Astrocyte of the hippocampus (primary cell): ENCODE measurements at places on chromosomes 13 and 19.

GRCh38 chr19:41377977-41378709, 1.8 kb downstream of the TMEM91 start:
- DNase-seq: no peak

DNA sequence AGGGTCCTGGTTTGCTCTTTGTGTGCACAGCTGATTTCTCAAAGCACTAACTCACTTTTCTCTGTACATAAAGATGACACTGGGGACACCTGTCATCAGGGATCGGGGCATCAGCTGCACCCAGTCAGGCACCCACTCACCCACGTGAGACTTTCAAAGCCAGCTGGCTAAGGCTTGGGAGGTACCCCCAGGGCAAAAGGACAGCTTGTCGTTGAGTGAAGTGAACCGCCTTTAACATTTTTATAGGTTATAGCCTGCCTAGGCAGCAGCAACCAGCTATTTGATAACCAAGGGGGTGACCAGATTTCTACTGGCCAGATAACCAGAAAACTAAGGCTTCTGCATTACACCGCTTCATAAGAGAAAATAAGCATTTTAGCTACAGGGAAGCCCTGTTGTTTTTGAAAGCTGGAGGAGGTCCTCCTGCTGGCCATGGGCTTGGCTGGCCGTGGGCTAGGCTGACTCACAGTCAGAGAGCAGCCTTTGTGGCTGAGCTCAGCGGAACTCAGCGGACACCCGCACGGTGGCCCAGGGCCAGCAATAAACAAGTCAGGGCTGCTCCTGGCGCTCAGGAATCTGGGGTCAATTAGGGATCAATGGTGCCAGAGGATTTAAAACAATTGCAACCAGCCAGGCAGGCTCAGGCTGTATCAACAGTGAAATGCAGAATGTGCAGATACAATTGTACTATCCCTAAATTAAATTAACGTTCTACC, 57.1 kb downstream of the ALOX5AP start:
- peak; percentile 98 for DNase-seq

DNA sequence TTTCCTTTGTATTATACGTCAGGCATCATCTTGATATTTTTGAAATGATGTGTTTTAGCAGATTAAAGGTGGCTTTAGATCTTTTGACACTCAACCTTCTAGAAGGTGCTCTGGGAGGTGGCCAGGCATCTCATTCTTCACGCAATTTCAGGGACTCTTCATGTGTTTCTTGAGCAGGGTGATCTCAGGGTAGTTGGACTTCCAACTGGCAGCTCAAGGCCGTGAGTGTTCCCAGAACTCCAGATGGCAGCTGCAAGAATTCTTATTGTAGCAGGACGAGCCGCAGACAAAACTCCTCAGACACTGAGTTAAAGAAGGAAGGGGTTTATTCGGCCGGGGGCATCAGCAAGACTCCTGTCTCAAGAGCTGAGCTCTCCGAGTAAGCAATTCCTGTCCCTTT, 82.5 kb upstream of the UBAC2 start:
- DNase-seq: no peak

DNA sequence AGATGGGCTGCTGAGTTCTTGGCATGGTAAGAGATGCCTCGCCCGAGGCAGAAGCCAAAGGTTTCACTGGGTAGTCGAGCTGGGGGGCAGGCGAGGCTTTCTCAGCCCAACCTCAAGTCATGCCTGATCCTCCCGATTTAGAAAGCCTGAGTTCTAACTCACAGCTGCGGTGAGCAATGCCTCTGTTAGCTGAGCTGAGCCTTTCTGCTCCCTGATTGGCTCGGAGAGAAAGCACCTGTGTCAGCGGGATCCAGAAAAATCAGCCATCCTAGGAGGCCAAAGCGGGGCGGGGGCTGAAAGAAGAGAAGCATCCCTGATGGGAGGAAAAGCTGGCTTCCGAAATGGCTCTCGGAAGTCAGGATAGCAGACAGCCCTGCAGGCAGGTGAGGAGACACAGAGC, 44.7 kb downstream of the CACNA1A start:
- no peak for DNase-seq

DNA sequence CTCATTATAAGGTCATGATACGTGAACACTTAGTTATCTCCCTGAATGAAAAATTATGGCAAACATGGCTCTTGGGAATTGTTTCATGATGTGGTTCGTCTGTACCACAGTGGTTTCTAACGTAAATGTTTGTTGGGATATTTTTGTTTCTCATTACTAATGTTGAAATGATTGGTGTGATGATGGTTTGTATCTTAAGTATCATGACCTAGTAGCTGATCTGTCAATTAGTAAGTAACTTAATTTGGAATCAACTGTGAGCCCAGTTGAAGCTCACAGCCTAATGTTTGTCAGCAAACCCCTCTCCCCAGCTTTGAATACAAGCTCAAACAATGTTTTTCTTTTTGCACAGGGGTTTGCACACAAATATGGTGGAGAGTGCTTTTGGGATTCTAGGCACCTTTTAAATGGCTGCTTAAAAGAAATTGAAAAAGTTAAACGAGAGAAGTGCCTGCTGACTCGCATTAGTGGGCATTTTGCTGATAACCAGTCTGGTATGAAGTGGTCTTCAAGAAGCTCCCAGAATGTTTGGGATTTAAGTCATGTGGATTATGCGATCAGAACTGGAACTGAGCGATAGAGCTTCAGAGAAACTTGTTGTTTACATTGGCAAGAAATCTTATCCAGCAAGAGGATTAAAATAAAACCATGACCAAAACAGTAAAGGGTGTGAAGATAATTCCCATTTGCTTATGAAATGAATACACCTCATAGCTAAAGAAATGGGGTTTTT, 68.2 kb downstream of the LMO7 start:
- peak; percentile 76 for DNase-seq

DNA sequence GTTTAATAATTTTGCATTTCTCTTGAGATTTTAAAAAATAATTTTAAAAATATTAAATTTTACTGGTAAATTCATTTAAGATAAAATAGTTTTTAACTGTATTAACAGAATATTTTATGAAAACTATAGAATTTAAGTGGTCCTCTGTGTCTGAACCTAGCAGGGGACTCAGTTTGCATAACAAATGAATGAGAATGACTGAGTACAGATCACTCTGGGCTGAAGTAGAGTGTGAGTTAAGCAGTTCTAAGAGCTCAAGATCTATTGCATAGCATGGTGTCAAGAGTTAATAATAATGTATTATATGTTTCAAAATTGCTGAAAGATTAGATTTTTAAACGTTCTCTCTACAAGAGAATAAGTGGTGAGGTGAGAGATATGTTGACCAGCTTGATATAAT, 348.3 kb upstream of the SLITRK1 start:
- DNase-seq: no peak

- peak; percentile 98 for DNase-seq
Observed at GRCh38 chr13:41310963-41311405, at the start of gene NAA16. NAA16 (plus strand) TSS chr13:41311267; CDS start chr13:41311529, 262 bp downstream.

DNA sequence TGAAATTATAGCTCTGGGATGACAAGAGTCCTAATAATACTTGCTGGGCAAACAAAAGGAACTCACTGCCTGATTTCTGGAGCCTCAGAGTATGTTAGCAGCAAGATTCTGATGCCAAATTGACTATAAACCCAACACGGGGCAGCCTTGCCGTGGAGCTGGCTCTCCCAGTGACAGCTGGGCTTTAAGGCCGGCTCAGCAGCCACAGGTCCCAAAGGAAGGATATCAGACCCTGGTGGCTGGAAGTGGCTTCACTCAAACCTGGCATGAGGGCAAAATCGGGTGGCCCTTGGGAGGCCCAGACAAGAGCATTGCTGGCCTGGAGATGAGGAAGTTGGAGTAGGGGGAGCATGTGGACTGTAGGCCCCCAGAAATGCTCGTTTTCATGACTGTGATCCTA, 47.9 kb downstream of the EPS15L1 start:
- no peak for DNase-seq

- no peak for DNase-seq
Observed at GRCh38 chr13:100636441-100636840, 38.2 kb downstream of the TMTC4 start.

DNA sequence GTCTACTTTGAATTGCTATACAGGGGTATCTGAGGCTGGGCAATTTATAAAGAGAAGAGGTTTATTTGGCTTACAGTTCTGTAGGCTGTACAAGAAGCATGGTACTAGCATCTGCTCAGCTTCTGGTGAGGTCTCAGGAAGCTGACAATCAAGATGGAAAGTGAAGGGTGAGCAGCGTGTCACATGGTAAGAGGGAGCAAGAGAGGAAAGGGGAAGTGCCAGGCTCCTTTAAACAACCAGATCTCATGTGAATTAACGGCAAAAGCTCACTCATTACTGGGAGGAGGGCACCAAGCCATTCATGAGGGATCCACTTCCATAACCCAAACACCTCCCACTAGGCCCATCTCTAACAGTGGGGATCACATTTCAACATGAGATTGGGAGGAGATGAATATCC, 222.4 kb downstream of the TDRD3 start:
- no peak for DNase-seq

GRCh38 chr19:4908360-4908759, 941 bp upstream of the UHRF1 start:
- no peak for DNase-seq

GRCh38 chr19:54021363-54021762, 29.9 kb downstream of the CACNG6 start:
- no peak for DNase-seq

- no peak for DNase-seq
Observed at GRCh38 chr13:102617697-102618350, 21.0 kb downstream of the TPP2 start.

DNA sequence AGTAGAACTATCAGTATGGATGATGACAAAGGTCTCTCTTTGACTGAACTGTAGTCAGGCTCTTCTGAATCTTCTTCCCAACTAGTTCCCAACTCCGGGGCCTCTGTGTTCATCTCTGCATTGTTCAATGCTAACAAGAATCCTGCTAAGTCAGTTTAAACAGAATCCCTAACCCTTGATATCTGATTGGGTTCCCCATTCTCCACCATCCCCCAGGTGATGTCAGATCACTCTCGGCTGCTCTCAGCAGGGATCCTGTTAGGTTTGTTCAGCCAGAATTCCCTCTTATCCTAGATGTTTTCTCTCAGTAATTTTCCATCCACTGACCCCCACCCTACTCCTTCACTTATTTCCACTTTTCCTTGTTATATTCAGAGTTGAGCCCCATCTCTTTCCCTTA, 223.6 kb downstream of the RGCC start:
- no peak for DNase-seq

GRCh38 chr13:114260814-114261213, 20.6 kb upstream of the UPF3A start:
- DNase-seq: no peak

DNA sequence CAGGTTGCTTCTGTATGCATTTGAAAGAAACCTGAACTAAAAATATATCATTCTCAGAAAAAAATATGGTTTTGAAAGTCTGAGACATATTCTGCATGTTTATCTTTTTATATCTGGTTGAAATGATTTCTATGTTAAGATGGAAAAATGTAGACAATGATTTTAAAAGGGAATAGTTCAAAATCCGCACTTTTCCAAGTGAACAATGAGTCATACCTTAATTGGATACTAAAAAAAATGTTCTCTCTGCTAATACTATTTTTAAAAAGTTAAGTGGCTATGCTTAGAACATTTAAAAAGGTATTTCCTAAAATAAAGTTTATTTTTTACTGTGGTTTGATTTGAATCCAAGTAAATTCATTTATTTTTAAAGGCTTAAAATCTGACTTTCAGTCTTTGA, 801.4 kb downstream of the SLITRK6 start:
- DNase-seq: no peak

DNA sequence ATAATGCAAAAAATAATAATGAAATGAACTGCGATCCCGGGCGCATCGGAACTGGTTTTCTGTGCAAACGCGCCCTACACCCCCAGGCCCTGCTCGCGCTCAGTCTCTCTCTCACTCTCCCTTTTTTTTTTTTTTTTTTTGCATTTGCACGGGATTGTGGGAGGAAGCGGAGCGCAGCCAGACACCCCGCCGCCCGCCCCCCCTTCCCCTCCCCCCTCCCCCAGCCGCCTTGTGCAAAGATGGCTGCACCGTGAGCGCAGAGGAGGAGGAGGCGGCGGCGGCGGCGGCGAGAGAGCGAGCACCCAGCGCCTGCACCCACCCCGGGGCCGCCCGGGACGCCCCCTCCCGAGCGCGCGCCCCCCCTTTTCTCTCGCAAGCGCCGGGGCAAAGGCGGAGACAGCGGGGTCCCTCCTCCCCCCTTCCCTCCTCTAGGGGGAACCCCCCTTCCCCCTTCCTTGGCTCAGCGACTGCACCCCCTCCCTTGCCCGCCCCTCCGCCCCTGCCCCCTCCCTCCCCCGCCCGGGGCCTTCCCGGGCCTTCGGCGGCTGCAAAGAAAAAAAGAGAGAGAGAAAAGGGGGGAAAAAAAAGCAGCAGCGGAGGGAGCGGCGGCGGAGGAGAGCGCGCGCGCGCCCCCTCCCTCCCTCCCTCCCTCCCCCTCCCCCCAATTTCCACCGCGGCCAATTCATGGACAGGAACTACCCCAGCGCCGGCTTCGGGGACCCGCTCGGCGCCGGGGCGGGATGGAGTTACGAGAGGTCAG, at the start of gene PRR12:
TSS of gene PRR12 (plus strand) at position 212 of the 760 bp plus-strand sequence. CDS start at position 685, 473 bp downstream.
- peak; percentile 79 for DNase-seq

GRCh38 chr13:112194167-112194530, 127.2 kb downstream of the SOX1 start:
- no peak for DNase-seq

- DNase-seq: no peak
Observed at GRCh38 chr13:48631441-48631840, 22.3 kb upstream of the CYSLTR2 start.

GRCh38 chr13:23600534-23600933, 30.3 kb downstream of the TNFRSF19 start:
- no peak for DNase-seq

DNA sequence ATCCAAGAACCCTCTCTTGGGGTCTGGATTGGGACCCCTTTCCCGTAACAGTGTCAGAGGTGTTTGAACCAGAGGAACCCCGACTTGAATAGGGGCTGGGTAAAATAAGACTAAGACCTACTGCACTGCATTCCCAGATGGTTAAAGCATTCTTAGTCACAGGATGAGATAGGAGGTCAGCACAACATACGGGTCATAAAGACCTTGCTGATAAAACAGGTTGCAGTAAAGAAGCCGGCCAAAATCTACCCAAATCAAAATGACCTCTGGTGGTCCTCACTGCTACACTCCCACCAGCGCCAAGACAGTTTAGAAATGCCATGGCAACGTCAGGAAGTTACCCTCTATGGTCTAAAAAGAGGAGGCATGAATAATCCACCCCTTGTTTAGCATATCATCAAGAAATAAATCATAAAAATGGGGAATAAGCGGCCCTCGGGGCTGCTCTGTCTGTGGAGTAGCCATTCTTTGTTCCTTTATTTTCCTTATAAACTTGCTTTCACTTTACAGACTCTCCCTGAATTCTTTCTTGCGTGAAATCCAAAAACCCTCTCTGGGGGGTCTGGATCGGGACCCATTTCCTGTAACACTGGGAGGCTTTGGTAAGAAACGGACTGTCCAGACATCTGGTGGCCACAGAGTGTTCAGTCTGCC, 4.4 kb upstream of the SIN3B start:
- DNase-seq: peak; percentile 26

DNA sequence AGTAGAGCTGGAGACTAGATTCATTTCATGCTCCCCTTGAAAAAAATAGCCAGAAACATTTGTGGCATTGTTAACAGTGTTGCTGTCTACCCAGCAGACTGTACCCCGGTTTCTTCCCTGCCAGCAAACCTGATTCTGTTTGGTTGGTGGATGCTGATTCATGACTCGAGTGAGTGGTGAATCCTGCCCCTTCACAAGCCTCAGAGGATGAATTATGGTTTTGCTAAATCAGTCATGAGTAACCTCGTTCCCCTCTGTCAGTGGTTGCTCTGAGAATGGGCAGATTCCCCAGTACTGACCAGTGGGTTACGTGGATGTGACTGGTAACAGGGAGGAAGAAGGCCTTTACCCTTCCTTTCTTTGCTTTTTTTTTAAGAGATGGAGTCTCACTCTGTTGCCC, 10.1 kb downstream of the NLRP12 start:
- no peak for DNase-seq

- DNase-seq: no peak
Observed at GRCh38 chr13:48158915-48159314, 64.0 kb upstream of the MED4 start.
